ENCODE measurements at places on chromosomes 11 and 22.

DNA sequence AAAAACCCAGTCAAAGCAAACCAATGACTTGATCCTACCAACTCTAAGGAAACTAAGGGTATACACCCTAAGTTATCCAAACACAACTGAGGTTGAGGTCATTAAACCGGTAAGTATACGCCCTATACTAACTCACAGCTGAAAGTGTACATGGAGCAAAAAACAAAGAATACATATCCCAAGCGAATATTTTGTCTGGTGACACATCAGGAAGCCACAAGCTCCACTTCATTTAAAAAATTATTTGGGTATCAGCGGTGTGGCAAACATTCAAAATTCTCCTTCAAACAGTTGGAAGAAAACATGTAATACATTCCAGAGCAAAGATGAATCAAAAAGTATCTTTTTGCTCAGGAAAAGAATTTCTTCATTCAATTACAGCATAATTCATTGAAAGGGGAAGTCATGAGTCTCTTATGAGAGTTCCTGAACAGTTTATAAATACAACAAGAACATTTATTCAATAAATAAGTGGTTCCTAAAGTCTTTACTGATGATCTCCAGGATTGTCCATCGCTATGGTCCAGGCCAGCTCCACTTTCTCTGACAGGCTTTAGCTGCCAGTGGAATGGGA is 4.5 kb upstream of the JAML start:
- DNase-seq: no peak

GRCh38 chr11:11148104-11148509 is 204.9 kb downstream of the CSNK2A3 start:
- peak; percentile 53 for DNase-seq

- peak; percentile 64 for DNase-seq
These were observed 4.4 kb downstream of the KCNJ11 start for GRCh38 chr11:17384002-17384511.

DNA sequence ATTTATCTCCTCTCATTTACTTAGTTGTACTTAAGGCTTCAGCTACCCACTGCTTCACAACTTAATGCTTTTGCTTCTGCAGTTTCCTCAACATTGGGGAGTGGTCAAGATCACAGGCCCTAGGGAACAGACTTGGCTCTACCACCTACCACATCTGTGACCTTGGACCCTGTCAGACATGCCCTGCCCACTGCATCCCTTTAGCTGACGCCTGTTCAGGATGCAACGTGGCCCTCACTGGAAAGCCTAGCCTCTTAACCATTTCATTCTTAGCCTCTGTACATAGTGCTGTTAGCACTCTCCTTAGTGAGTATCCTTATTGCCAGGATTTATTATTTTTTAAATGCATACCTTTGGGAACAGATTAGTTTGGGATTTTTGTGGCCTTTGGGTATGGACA is 34.4 kb downstream of the TNRC6B start:
- DNase-seq: no peak

GRCh38 chr11:58438486-58438885 is 3.5 kb downstream of the OR5B12 start:
- DNase-seq: no peak

GRCh38 chr11:76139314-76139713 is 67.0 kb downstream of the WNT11 start:
- DNase-seq: no peak

DNA sequence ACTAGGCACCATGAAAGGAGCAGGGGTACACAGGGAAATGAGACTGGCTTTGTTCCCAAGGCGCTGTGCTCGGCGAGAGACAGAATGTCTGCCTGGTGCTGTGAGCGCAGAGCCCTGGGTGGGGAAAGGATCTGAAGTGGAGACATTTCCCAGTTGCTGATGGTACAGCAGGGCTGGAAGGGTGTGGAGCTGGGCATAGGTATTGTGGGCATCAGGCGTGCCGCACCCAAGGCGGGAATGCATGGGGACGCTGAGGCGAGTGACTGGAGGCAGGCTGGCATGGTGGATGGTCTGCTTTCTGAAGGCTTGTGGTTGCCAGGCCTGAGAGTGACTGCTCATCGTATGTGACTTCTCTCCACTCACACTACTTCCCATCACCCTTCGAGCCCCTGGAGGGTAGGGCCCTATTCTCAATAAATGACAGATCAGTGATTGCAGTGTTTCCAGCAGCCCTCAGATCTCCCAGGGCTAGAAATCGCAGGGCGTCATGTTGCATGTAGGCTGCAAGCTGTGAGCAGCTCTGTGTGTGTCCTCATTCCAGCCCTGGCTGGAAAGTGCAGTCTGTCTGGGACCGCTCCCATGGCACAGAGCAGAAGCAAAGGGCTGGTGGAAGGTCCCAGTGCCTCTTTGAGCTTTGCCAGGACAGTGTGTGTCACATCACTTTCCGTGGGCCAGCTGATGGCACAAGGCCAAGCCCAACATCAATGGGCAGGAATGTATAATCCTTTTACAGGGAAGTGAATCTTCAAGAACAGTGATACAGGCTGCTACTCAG is 67.7 kb downstream of the TBC1D22A start:
- peak; percentile 62 for DNase-seq

DNA sequence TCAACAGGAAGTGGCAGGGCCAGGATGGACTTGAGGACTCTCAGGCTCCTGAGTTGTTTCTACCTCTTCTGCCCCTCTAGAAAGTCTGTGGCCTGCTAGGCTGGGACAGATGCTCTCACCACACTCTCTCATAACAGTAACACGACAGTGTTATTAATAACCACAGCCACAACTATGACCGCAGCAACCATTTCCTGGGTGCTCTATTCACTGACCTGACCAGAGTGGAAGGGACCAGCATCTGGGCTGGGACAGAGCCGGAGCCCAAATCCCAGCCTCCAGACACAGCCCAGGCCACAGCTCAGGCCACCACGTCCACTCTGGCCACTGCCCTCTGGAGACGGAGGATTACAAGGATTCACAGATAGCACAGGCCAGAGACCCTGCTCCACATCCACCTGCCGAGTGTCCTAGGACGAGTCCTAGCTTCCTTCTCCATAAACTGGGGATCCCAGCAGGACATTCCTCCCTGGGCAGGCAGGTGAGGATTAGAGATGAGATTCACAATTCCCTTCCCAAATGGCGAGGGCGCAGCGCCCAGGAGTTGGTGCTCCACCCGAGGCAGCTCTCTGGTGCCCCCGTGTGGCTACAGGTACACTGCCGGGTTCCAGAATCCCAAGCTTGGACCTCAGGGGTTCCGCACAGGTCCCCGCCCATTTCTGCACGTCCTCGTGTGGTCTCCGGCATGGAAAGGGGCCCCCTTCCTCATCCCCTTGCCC is 7.1 kb downstream of the PNPLA5 start:
- DNase-seq: peak; percentile 75

DNA sequence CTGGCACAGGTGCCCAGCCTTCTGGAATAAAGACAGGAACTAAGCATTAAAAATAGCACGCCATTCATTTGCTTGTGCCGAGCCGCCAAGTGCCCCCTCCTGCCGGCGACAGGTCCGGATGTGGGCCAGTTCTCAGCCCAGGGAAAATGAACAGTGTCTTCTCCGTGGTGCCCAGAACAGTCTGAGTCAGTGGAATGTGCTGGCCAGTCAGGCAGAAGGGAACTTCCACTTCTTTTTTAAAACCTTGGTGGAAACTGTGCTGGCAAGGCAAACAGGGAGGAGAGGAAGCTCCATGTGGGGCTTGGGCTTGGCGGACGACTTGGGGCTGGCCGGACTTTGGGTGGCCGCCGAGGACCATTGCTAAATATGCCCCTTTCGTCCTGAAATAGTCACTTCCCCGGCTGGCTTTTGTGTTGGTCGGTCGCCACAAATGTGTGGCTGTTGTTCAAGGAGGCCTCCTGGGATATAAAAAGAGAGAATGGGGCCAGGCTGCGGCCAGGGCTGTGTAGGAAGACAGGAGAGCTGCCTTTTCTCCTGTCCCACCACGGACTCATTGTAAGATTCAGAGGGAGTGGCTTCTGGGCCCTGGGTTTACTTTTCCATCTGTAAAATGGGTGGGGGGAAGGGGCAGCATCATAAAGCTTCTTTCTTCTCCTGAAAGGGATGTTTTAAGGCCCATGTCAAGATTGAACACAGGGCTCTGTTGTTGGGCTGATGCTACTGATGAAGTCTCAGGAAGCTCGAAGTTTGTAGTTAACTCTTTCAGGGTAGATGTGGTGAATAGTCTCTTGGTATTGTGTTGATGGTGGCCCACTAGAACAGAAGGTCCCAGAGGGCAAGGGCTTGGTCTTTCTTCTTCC is 101.0 kb downstream of the PTPRJ start:
- peak; percentile 67 for DNase-seq

DNA sequence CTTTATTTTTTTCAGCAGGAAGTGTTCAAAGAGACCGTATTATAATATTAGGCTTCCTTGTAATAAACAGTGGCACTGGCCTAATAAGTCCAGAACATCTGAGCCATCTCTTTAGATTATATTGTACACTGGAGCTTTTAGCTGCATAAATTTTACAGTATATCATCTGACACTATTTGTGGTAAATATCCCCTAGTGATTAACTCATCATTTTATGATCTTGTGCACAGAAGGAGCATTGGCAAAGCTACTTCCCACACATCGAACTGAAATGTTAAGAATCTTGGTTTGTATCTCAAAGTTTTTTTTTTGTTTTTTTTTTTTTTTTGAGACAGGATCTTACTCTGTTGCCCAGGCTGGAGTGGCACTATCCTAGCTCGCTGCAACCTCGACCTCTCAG is 162.7 kb downstream of the HIPK3 start:
- no peak for DNase-seq

GRCh38 chr11:72604256-72604655 is 70.0 kb downstream of the PDE2A start:
- no peak for DNase-seq

GRCh38 chr11:72597721-72598120 is 76.5 kb downstream of the PDE2A start:
- no peak for DNase-seq

GRCh38 chr11:122743097-122743741 is 87.7 kb downstream of the UBASH3B start:
- DNase-seq: no peak

GRCh38 chr11:60878245-60879101 is 11.1 kb downstream of the ZP1 start:
- no peak for DNase-seq

DNA sequence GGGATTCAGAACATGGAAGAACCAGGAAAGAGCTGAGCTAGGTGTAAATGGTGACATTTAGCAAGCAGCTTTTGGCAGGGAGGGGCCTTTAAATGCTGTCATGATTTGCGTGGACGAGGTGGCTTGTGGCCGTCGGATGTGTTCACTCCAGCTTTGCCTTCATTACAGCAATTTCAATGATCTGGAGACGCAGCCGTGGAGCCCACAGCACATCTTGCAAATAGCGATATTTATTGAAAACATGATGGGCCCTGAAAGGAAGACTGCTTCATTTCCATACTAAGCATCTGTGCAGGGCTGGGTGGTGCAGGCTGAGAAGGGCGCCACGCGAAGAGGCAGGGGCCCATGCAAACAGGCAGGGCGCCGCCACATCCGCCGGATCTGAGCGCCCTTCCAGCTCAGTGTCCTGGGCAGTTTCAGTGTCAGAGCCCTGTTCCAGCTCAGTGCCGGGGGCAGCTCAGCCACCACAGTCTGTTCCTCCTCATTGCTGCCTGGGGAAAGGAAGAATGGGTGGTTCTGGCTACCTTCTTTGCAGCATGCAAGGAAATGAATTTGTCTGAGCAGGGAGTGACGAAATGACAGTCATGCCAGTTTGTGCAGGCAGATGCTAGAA is 111.1 kb upstream of the TTC12 start:
- DNase-seq: no peak

DNA sequence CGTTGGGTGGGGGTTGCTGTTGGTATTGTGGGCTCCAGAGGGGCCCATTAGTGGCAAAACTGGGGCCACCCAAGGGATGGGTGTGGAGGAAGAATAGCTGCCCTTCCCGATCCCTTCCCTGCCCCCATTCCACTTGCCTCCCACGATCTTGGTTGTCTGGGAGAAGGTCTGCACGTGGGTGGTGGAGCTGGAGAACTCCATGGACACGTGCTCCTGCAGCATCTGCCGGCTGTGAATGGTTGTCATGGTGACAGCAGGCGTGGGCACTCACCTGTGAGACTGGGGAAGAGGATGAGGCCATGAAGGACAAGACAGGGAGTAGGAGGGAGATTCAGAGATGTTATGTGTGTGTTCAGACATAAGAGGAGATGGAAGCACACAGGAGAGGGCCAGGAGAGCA is 2.0 kb downstream of the IGSF22 start:
- no peak for DNase-seq

DNA sequence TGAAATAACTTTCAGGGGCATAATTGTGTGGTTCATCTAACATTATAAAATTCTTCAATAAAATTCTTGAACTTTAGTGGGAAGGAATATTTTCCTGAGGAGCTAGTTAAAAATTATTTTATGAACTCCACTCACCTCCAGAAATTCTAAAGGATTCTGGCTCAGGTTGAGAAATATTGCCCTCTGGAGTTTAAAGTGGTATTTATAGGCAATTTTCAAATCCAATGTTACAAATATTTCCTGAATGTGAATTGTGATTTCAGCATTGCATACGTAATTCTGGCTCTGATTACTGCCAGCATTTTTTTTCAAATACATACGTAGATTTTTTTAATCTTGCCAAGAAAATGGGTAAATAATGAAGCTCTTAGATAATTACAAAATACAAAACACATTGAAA is 598.2 kb upstream of the ANO3 start:
- DNase-seq: no peak

GRCh38 chr22:35467681-35468434 is 67.9 kb downstream of the MCM5 start:
- no peak for DNase-seq

GRCh38 chr22:23203452-23204124 is 23.3 kb downstream of the BCR start:
- no peak for DNase-seq

- no peak for DNase-seq
These were observed 5.5 kb downstream of the PLET1 start for GRCh38 chr11:112255067-112255720.

DNA sequence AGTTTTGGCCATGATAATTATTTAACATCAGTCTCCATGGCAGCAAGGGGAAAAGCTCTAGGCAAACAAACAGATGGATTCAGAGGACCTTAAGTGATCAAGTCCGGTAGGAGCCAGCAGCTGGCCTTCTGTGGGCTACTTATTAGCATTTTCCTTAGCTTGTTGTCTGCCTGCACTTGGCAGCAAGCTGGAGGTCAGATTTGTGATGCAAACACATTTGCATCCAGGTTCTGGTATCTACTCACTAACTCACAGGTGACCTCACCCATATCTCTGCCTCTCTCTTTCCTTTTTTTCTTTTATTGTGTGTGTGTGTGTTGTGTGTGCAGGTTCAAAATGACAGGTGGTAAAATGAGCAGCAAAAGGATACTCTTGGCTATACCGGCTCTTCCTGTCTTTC is 32.3 kb downstream of the ARHGAP42 start:
- DNase-seq: no peak

DNA sequence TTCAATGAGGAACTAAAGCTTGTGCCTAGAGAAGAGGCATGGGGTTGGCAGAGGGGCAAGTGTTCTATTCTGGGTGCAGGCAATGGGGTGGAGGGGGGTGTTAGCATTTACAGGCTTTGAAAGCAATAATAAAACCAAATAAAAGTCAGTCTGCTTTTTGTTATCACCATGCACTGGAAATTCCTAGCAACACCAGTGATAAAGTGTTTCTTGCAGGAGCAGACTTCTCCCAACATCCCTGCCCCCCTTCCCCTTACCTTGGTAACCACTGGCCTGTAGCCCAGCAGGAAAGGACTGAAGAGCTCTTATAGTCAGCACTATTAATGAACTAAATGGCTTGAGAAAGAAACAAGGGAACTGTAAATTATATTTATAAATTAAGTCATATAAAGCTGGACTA is 65.2 kb upstream of the SESN3 start:
- DNase-seq: no peak

GRCh38 chr22:23888615-23889401 is 5.4 kb upstream of the MIF start:
- DNase-seq: peak; percentile 50

Measured in hepatic stellate cell (primary cell).